ENCODE measurements at places on chromosomes 6 and 20.
A peak's percentile ranks its signal among the peaks of the same experiment; 100 is the strongest.

DNA sequence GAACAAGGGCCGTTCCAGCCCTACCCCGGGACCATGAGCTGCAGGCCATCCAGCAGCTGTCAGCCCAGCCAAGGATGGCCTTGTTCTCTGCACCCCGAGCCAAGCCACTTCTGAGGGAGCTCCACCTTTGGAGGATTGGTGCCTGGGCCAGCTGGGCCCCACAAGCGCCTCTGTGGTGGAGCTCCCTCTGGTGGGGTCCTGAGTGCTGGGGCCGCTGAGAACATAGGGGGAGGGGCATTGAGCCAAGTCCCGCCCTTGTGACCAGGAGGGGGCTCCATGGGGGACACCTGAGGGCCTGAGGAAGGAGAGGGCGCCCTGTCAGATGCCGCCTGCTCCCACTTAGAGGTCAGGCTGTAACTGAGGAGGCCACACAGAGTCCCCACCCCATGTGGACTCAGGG is 43.2 kb downstream of the YTHDF1 start:
- no peaks in the 10 kb centered on the region for H3K4me1 ChIP-seq
- peak; percentile 63 for DNase-seq
- H3K27ac ChIP-seq: no peak overlapping the region
- peaks cover 39% of the 10 kb centered on the region for H3K27me3 ChIP-seq
- no peaks in the 10 kb centered on the region for H3K36me3 ChIP-seq

GRCh38 chr20:32382102-32382950 is 24.2 kb downstream of the ASXL1 start:
- DNase-seq: no peak
- H3K4me1 ChIP-seq: no peaks in the 10 kb centered on the region
- no peak overlapping the region for H3K27ac ChIP-seq
- no peak overlapping the region for H3K4me3 ChIP-seq

GRCh38 chr6:73139681-73140383 is 85.5 kb downstream of the KHDC1L start:
- no peak overlapping the region for H3K4me3 ChIP-seq
- DNase-seq: no peak
- H3K27me3 ChIP-seq: no peaks in the 10 kb centered on the region
- H3K27ac ChIP-seq: no peak overlapping the region
- no peaks in the 10 kb centered on the region for H3K36me3 ChIP-seq

- H3K36me3 ChIP-seq: no peaks in the 10 kb centered on the region
- no peaks in the 10 kb centered on the region for H3K4me1 ChIP-seq
- no peaks in the 10 kb centered on the region for H3K27me3 ChIP-seq
- no peak for DNase-seq
- no peak overlapping the region for H3K4me3 ChIP-seq
- no peak overlapping the region for H3K27ac ChIP-seq
These were observed 6.5 kb downstream of the SIRPA start for GRCh38 chr20:1901704-1902103.

DNA sequence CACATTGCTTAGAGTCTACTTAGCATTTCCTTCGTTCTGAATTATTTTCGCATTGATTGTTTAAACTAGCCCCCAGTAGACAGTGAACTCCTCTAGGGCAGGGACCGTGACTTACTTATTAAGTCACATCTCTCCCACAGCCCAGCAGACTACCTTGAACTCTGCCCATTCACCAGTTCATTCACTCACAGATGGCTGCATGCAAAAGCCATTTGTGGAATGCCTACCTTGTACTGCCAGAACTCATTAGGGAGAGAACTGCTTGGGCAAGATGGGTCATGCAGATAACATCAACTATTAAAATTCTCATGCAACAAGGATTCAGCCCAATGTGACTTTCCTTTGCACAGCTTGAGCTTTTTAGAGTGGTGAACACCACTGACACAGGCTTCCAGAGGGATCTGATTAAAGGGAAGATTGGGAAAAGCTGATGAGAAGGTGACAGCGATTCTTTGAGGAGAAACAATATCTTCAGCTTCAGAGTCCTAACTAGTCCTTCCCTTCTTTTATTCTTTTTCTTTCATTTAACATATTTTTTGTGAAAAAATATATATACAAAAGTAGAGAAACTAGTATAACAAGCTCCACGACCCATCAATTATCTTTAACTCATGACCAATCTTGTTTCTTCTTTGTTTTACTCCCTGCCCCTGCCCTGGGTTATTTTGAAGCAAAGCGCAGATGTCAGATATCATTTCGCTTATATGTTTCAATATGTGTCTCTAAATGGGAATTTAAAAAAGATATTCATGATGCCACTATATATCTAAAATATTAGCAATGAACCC is 273.9 kb downstream of the CDC5L start:
- no peak overlapping the region for H3K4me3 ChIP-seq
- H3K4me1 ChIP-seq: peaks cover 20% of the 10 kb centered on the region
- H3K27me3 ChIP-seq: no peaks in the 10 kb centered on the region
- H3K27ac ChIP-seq: no peak overlapping the region

GRCh38 chr6:47924001-47924400 is 142.2 kb downstream of the OPN5 start:
- no peak for DNase-seq
- H3K27ac ChIP-seq: no peak overlapping the region
- H3K4me3 ChIP-seq: no peak overlapping the region
- H3K36me3 ChIP-seq: no peaks in the 10 kb centered on the region

Data from mesendoderm (in vitro differentiated cells).